Activated T-cell treated with anti-CD3 and anti-CD28 coated beads, Interleukin-2, amount 50 U/mL, for 72 hours (primary cell): ENCODE measurements at places on chromosomes 5 and 9. TPM values are rescaled to one million over a fixed set of nuclear protein-coding genes. Genes with fewer than 3 reads are reported as not detected.

DNA sequence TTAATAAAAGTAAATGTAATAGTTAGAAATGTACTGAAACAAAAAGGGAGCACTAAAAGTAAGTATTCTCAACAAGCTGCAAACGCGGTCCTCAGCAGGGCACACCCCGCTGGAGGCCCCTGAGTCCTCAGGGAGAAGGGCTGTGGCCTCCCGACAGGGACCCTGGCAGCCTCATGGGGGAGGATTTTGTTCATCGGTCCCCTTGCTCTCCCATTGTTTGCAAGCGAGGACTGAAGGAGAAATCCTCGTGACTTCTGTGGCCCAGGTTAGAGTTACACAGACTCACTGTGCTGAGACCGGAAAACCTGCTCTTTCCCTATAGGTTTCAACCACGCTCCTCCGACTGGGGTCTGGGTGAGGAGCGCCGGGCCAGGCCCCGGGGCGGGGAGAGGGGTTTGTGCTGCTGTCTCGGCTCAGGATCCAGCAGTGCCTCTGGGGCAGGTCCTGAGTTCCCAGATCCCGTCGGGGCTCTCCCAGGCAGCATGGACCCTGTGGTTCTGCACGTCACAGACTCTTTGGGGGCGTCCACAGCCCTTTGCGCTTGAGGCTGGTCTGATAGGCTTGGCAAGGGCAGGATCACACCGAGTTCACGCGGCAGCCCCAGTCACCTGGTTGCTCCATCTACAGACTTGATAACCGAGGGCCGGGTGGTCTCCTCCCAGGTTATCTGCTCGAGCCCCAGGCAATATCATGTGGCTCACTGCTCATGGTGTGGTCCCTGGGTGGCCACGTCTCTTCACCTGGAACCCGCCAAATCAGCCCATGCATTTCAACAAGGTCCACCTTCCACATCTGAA lies 38.8 kb downstream of the MRPL36 start:
- DNase-seq: no peak

GRCh38 chr5:133933169-133933509 lies 35.3 kb downstream of the C5orf15 start:
- no peak for DNase-seq

GRCh38 chr9:108668938-108669335 lies 186.8 kb downstream of the ACTL7B start:
- no peak for DNase-seq

GRCh38 chr9:72902268-72902667 lies 50.6 kb downstream of the ALDH1A1 start:
- DNase-seq: no peak

- no peak for DNase-seq
Observed at GRCh38 chr9:27086818-27087680, 22.0 kb upstream of the TEK start.

GRCh38 chr5:137486707-137487106 lies 12.4 kb downstream of the SPOCK1 start:
- DNase-seq: no peak

DNA sequence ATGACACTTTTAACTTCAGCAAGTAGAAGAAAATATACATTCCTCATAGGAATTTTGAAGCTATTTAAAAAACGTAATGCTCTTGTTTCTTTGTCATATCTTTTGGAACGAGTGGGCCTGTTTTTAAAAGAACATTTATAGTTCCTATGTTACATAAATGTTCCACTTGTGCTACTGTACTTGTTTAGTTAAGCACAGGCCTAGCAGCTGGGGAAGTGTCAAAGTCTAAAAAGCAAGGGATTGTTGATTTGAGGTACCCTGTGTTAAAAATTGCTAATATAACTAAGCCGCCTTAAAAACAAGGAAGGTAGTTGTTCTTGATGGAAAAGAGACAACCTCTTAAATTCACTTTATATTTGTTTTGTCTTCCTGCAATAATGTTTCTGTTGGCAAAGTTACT lies 27.2 kb upstream of the ELL2 start:
- DNase-seq: no peak

DNA sequence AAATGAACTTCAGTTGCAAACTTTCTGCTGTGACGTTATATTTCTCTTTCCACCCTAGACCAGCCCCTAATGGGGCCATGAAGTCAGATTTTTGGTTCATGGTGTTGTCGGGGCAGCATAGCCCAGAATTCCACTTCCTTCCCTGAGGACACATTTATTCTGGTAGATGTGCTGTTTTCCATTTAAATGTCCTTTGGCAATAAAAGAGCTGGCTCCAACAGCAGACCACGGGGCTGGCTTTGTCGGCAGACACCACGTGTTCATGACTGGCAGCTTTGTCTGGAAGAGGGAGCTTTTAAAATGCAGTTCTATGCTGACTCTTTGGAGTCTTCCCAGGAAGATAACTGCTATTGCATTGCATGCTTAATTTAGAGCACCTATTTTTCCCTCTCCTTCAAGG lies 17.6 kb upstream of the LCP2 start:
- no peak for DNase-seq

- no peak for DNase-seq
Observed at GRCh38 chr5:144281784-144282183, 111.1 kb downstream of the KCTD16 start.

GRCh38 chr5:176887252-176887849 lies 11.8 kb downstream of the HK3 start:
- no peak for DNase-seq

- no peak for DNase-seq
Observed at GRCh38 chr9:116479056-116479544, 208.0 kb upstream of the TRIM32 start.

The SIT1 gene
- 65.6 TPM for total RNA-seq

The LECT2 gene
- total RNA-seq: not detected

The COL15A1 gene
- total RNA-seq: 0.30 TPM
